ENCODE measurements at places on chromosomes 12 and 14.

- DNase-seq, result no peak
Observed at GRCh38 chr14:64185184-64185583, 109.0 kb downstream of the ESR2 start.

DNA sequence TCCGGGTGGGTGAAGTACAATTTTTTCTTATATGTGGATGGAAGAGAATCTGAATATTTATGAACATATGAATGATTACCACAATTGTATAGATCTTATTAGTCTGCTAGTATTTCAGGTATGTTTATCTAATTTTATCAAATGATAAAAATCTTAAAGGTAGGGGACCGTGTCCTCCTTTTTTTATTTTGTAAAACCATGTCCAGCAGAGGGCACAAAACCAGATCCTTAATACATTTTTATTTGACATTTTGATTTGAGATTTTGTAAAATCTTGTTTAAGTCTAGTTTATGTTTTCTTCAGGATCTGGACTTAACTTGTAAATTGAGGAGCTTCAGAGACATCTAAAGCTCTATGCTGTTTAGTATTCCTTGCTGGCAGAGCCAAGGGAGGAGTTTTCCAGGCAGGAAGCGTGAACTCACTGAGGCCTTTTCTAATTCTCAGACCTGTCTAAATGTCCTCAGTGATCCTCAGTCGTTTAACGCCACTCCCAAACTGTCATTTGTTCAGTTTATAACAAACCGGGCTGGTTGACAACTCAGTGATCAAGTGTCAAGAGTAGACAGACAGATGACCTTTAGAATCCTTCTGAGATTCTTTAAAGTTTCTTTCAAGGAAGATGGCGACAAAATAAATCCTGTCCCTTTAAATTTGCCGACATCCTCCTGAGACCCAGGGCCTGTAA is 263.9 kb downstream of the KTN1 start:
- no peak for DNase-seq

- no peak for DNase-seq
Observed at GRCh38 chr14:56798447-56799342, 11.6 kb downstream of the OTX2 start.

DNA sequence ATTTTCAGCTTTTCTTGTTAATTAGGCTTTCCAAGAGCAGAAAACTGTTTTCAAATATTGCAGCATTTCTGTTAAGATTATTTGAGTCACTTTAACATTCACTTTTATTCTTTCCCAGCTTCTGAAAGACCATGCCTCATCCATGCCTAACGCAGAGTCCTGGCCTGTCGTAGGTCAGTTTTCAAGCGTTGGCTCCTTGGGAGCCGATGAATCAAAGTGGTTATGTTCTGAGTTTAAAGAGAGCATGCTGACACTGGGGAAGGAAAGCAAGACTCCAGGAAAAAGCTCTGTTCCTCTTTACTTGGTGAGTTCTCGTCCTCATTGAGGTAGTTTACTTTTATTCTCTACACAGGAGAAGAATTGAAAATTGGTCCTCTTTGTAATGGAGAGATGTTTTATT is 33.1 kb downstream of the TDP1 start:
- DNase-seq, result no peak

DNA sequence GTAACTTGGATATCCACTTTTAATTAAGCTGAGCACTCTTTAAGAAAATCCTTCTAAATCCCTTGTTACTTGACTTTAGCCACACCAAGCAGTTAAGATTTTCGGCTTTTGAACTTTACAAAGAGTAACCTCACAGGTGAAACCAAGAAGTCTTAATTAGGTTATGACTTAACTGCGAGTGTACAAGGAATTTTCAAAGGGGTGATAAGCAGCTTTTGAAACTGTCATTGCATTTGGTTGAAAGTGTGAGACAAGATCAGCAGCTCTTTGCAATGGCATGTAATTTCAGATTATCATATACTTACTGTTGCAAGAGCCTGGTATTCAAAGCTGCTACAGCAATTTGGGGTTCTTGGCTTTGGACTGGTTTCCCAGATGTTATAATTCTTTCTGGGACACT is 137.5 kb downstream of the TMEM117 start:
- no peak for DNase-seq

Measured in COLO829 (cell line).